Heart right ventricle (tissue), 16 donors: ENCODE measurements at places on chromosomes 3 and 15. TPM values are rescaled to one million over a fixed set of nuclear protein-coding genes. Genes with fewer than 3 reads are reported as not detected.

- H3K4me1 ChIP-seq = no peaks in the 10 kb centered on the region
- DNase-seq = no peak
- no peak overlapping the region for H3K4me3 ChIP-seq
- H3K36me3 ChIP-seq = peaks cover 4% of the 10 kb centered on the region
These were observed 25.4 kb downstream of the XXYLT1 start for GRCh38 chr3:195245531-195245951.

DNA sequence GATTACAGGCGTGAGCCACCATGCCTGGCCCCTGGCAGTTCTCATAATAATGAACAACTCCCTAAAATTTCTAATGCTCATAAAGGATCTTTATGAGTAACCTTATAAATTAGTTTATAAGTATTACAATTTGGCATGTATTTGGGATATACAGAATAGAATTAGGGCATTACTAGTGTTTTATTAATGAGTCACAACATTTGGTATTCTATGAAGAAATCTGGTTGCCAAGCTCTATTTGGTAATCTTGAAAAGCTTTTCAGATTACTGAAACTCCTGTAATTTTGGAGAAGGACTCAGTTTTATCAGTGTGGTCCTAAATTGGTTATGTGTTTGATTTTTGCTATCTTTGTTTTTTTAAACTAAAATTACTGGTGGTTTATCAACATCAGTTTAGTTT is 45.8 kb downstream of the TM6SF1 start:
- no peaks in the 10 kb centered on the region for H3K4me1 ChIP-seq
- no peak overlapping the region for H3K27ac ChIP-seq
- DNase-seq = no peak
- H3K4me3 ChIP-seq = no peak overlapping the region
- H3K27me3 ChIP-seq = no peaks in the 10 kb centered on the region
- peaks cover 6% of the 10 kb centered on the region for H3K36me3 ChIP-seq

The DUOX2 gene
- total RNA-seq = 0.05 TPM

GRCh38 chr15:90465140-90465929 is 64.4 kb upstream of the CRTC3 start:
- no peak for DNase-seq
- peak overlapping the region; percentile 88 for H3K27ac ChIP-seq
- peaks cover 42% of the 10 kb centered on the region for H3K4me1 ChIP-seq
- H3K27me3 ChIP-seq = no peaks in the 10 kb centered on the region
- H3K4me3 ChIP-seq = no peak overlapping the region
- H3K36me3 ChIP-seq = peaks cover 3% of the 10 kb centered on the region

The TRIM71 gene
- not detected for total RNA-seq

GRCh38 chr3:62562596-62562995 is 189.2 kb upstream of the FEZF2 start:
- no peak for DNase-seq
- H3K4me1 ChIP-seq = no peaks in the 10 kb centered on the region
- H3K27ac ChIP-seq = no peak overlapping the region
- H3K36me3 ChIP-seq = no peaks in the 10 kb centered on the region
- H3K4me3 ChIP-seq = no peak overlapping the region

GRCh38 chr3:131231710-131232389 is 149.7 kb upstream of the NUDT16 start:
- no peak for DNase-seq
- no peak overlapping the region for H3K27ac ChIP-seq
- H3K27me3 ChIP-seq = no peaks in the 10 kb centered on the region

DNA sequence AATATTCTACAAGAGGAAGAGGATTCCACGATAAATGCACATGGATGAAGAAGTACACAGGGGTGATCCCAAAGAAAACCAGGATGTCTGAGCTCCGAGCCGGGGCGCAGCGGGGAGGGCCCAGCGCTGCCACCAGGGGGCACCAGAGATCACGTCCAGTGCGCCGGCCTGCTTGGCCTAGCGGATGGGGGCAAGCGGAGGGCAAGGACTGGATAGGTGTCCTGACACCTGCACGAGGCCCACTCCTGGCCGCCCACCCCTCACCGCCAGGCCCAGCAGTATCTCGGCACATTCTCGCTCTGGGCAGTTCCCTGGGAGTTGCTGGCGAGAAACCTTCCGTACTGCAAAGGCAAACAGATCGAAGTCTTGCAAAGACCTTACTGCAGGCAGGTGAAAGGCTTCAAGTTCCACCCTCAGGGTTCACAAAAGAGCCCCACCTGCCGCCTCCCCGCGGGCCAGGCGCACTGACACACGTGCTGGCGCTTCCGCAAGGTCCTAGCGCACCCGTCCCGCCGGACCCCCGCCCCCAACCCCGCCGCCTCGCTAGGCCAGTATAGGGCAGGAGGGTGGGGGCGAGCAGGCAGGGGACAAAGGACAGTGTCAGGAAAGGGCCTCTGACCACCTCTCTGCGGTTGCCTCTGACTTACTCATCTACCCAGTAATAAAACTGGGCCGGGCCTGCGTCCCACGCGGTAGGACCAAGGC is 3.3 kb downstream of the ANKRD63 start:
- H3K27me3 ChIP-seq = peaks cover 69% of the 10 kb centered on the region
- no peaks in the 10 kb centered on the region for H3K36me3 ChIP-seq
- no peak overlapping the region for H3K27ac ChIP-seq
- peaks cover 14% of the 10 kb centered on the region for H3K4me1 ChIP-seq
- peak; percentile 69 for DNase-seq

GRCh38 chr3:101925564-101925963 is 76.2 kb downstream of the NFKBIZ start:
- H3K27me3 ChIP-seq = no peaks in the 10 kb centered on the region
- no peaks in the 10 kb centered on the region for H3K4me1 ChIP-seq
- no peak overlapping the region for H3K4me3 ChIP-seq
- no peak for DNase-seq

The MLF1 gene
- total RNA-seq = 101 TPM
